Naive thymus-derived CD8-positive, alpha-beta T cell (primary cell): ENCODE measurements at places on chromosomes 11 and 22.

- peak; percentile 19 for DNase-seq
Measured at GRCh38 chr22:36741968-36742367, 34.0 kb downstream of the IFT27 start.

GRCh38 chr11:2132246-2132645 is 6.9 kb downstream of the IGF2 start:
- no peak for DNase-seq

DNA sequence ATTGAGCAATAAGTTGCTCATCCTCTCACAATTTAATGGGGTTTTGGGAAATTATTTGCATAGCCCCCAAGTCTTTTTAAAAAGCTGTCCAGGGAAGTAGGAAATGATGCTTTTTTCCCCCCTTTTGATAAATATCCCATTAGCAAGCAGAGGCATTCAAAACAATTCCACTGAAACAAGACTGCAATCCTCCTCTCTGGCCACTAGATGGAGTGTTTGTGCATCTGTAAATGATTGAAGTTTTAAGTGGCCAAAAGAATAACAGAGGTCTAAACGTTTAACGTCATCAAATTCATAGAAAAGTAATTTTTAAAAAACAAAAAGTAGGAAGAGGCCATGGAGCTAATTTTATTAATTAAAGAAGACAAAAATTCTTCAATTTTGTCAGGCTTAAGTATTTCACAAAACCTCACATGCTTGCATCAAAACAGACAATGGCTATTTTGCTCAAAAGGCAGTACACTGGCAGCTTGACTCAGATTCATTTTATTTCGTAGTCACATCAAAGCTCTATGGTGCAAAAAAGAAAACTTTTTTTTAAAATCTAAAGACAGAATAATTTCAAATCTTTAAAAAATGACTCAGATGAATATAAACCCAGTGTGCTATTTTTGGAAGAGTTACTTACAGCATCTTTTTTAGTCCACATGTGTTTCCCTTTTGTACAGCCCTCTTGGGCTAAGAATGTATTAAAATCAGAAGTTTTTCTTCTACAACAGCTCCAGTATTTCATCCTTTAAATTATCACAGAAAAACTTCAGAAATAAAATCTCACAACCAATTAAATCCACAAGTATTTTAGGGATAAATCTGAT is 17.8 kb downstream of the CHORDC1 start:
- no peak for DNase-seq

- DNase-seq = no peak
Measured at GRCh38 chr11:117193130-117194020, 5.8 kb upstream of the TAGLN start.

DNA sequence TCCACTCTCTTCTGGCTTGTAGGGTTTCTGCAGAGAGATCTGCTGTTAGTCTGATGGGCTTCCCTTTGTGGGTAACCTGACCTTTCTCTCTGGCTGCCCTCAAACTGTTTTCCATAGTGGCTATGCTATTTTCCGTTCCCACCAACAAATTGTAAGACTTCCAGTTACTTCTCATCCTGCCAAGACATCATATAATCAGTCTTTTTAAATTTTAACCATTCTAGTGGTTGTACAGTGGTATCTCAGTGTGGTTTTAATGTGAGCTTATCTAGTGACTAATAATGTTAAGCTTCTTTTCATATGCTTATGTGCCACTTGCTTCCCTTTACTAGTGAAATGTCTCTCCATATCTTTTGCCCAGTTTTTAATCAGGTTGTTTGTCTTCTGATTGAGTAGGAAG is 13.6 kb upstream of the TRIM29 start:
- no peak for DNase-seq

DNA sequence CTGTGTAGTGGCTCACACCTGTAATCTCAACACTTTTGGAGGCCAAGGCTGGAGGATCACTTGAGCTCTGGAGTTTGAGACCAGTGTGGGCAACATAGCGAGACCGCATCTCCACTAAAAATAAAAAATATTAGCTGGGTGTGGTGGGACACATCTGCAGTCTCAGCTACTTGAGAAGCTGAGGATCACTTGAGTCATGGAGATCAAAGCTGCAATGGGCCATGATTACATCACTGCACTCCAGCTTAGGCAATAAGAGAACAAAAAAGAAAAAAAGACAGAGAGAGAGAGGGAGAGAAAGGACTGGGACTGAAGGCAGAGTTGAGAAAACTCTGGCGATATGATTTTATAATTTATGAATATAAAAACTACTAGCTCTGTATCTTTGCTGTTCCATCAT is 473.1 kb downstream of the LRRC4C start:
- no peak for DNase-seq

DNA sequence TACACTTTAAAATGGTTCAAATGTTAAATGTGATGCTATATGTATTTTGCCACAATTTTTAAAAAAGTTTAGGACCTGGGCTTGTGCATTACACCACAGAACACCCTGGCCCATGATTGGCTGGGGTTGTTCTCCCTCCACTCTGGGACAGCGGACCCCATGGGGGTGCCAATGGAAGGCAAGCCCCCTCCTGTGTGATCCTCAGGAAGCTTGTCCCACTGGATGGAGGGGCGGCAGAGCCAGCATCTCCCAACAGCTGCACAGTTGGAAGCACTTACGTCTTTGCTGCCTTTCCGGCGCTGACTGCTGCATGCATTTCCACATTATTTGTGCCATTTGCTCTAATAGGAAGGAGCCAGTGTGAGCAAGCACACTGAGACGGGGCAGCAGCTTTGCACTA is 196.5 kb downstream of the SHANK2 start:
- DNase-seq = no peak

DNA sequence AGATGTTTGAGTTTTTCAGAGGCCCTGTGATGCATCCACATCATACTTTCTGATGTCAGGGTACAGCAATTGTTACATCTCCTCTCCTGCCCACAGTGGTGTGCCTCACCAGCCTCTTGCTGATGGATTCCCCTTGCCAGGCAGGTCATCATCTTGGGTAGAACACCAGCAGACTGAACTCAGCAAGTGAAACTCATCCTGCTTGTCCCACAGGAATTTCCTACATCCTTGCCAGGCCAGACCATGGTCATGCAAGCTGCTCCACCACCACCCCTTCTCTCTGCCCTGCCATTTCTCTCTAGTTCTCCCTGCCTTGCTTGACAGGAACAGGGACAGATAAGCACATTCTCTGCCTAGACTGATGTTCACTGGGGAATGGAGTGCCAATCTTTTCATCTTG is 85.9 kb downstream of the PAX6 start:
- DNase-seq = no peak

GRCh38 chr22:25564320-25564978 is at the start of gene GRK3:
TSS of gene GRK3 (plus strand) at chr22:25564675. CDS start at chr22:25565041, 366 bp downstream.
- DNase-seq = peak; percentile 44

- DNase-seq = no peak
Measured at GRCh38 chr11:6225024-6225423, 9.4 kb downstream of the FHIP1B start.

- DNase-seq = no peak
Measured at GRCh38 chr11:16814410-16815046, 76.1 kb downstream of the C11orf58 start.

DNA sequence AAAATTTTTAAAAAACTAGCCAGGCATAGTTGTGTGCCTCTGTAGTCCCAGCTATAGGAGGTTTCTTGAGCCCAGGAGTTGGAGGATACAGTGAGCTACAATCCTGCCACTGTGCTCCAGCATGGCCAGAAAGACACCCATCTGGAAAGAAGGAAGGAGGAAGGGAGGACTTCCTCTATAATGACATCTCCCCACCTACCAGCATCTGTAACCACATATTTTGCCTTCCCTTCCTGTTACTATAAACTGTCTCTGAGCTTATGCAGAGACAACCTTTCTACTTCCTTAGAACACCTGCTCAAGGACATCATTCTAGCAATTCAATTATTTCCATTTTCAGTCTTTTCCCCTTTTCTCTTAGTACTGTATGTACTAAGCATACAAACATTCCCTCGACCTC is 2.2 kb upstream of the NUP160 start:
- no peak for DNase-seq

- DNase-seq = no peak
Measured at GRCh38 chr22:50268655-50269113, 1.5 kb downstream of the MAPK11 start.

DNA sequence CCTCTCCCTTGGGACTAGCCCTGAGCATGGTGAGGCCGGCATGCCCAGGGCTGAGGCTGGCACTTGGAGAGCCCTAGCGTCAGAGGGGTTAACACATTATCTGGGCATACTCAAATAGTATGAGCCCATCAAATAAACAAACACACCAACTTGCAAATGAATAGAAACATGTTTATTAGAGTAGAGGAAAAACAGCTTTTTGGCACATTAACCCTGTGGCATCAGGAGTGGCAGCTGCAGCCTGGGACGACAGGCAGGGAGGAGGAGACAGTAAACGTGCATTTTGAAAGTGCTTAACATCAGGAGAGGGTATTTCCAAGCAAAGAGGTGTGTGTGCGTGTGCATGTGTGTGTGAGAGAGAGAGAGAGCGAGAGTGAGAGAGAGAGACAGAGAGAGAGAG is 684.9 kb downstream of the NTM start:
- DNase-seq = no peak

- DNase-seq = no peak
Measured at GRCh38 chr22:33785283-33785968, 134.8 kb downstream of the LARGE1 start.

DNA sequence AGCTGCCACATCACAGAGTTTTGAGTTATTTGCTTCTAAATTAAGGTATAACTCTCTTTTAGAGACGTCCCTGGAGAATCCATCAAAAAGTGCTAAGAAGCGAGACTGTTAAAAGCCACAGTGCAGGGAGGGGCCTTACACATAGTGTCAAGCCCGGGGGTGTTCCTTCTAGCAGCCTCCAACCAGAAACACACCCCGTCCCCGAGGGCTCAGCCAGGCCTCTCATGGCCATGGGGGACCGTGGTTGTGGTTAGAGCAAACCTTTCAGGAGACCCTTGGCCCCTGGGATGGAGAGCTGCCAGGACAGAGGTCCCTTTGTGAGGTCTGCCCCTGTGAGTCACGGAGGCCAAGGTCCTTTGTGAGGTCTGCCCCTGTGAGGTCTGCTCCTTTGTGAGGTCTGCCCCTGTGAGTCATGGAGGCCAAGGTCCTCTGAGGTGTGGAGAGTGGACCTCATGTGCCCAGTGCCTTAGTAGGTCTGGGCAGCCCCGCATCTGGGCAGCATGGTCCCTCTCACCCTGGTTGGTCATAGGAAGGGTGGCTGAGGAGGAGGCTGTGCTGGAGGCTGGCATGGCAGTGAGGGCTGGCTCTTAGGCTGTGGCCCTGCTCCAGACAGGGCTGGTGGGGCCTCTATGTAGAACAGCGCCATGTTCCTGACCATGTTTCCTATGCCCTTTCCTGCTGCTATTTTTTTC is 5.4 kb downstream of the GNAZ start:
- DNase-seq = no peak

- no peak for DNase-seq
Measured at GRCh38 chr11:117673602-117674001, 123.4 kb downstream of the DSCAML1 start.

GRCh38 chr22:23893121-23893944 is 850 bp upstream of the MIF start:
- DNase-seq = no peak

DNA sequence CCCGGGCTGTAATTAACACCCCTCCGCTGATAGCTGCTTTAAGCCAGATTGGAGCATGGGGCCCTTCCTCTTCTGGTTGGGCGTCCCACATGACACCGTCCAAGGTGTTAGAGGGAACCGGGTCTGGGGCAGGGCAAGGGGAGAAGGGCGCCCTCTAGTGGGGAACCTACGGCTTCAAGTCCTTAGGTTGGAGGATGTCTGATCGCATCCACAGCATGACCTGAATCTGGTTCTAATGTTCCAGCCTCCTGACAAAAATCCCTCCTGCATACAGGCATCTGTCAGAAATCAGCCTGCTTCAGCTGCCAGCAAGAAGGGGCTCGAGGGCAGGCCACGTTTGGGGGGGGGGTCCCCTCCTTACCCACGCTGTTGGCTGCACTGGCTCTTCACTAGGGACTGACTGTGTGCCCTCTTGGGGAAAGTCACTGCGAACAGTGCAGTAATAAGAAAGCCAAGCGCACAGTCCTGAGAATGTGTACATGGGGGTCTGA is 94.2 kb upstream of the TBCEL start:
- DNase-seq = peak; percentile 19

GRCh38 chr11:10809373-10810160 is 841 bp upstream of the EIF4G2 start:
- no peak for DNase-seq

- DNase-seq = no peak
Measured at GRCh38 chr11:30876663-30877396, 290.7 kb upstream of the MPPED2 start.

DNA sequence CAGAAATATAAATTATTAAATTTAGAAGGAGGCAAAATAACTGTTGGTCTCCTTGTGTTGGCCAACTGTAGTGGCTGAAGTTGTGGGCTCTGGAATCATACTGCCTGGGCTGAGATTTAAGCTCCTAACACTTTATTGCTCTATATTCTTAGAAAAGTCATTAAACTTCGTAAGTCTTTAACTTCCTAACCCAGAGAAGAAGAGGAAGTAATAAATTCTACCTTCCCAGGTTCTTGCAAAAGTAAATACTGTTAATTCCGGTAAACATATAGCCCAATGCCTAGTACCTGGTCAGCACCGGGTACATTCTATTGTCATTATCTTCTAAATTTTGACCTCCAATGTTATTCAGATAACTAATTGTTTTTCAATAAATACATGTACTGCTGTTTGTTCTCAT is 4.5 kb downstream of the OR51T1 start:
- DNase-seq = no peak

GRCh38 chr11:2466069-2466801 is 21.4 kb downstream of the KCNQ1 start:
- no peak for DNase-seq

DNA sequence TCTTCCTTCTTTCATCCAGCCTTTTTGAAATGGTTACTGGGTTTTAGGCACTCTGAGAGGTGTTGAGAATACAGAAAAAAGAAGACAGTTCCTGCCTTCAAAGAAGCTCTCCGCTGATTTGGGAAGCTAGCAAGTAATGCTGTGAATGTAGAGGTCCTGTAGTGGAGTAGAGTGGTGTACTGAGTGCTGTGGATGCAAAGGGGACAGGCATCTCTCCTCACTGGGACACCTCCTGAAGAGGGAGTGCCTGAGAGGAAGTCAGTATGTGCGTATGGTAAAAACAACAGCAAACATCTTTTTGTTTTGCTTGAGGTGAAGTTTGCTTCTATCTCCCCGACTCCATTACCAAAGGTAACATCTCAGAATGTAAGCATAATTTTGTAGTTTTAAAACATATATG is 77.5 kb downstream of the EXT2 start:
- DNase-seq = no peak

- no peak for DNase-seq
Measured at GRCh38 chr11:67283481-67283963, 5.6 kb upstream of the ANKRD13D start.

DNA sequence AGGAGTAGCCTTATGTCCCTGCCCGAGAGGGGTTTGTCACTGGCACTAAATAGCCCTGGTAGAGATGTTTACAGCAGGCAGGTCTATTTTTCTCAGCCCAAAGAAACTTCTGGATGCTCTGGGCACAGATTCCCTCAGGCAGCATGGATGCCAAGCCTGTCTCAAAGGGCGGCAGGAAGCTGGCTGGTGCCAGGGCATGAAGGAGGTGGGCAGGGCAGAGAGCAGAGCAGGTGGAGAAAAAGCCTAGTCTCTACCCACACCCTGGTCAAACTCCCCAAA is 4.1 kb upstream of the GAS2L1 start:
- no peak for DNase-seq

GRCh38 chr22:27523711-27524110 is 277.8 kb downstream of the MN1 start:
- no peak for DNase-seq
